ENCODE measurements at places on chromosomes 11 and 22.

GRCh38 chr22:43723816-43724215 is 88.3 kb downstream of the EFCAB6 start:
- no peak for ATAC-seq

DNA sequence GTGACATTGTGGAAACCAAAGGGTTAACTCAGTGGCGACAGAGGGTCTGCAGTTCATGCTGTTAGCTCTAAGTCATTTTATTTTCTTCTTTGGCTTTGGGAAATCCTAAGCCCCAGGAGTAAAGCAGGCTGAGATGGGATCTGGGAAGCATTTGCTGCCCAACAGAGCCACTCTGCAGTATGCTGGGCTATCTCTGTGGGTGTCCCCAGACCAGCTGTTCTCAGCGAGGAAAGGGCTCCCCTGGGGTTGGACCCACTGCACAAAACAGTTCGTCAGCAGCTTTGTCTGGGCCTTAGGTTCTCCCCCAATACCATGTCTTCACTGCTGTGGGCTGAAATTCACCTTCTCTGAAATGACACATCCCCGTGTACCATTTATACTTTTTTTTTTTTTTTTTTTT is 34.0 kb downstream of the KREMEN1 start:
- ATAC-seq, result no peak

GRCh38 chr11:57597916-57598830 is 688 bp downstream of the SERPING1 start:
- ATAC-seq, result peak; percentile 92

DNA sequence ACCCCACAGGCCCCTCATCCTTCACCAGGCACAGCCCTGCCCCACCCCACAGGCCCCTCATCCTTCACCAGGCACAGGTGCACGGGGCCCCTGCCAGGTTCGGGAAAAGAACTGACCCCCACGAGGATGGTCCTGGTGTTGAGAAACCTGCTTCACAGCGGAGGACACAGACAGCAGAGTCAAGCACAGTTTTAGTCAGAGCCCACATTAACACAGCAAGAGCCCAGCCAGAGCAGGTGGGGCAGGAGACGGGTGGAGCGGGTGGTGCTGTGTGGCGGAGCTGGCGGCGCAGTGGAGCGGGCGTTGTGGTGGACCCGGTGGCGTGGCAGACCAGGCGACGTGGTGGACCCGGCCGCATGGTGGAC is 1085.5 kb downstream of the BRD1 start:
- ATAC-seq, result no peak

DNA sequence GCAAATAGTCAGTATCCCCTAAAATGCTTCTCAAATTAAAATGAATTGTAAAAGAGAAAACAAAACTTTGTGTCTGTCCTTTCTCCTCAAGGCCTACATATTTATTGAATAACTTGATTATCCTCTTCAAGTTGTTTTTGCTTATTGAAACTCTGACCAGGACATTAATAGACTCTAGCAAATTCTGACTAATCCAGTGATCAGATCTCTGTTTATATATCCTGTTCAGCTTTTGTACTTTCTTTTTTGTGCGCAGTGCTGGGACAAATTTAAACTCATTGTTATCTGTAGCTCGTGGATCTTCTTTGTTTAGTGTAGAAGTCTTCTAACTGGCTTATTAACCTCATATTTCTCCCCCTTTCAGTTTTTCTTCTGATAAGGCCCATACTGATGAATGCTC is 139.9 kb upstream of the SORL1-AS1 start:
- ATAC-seq, result no peak

DNA sequence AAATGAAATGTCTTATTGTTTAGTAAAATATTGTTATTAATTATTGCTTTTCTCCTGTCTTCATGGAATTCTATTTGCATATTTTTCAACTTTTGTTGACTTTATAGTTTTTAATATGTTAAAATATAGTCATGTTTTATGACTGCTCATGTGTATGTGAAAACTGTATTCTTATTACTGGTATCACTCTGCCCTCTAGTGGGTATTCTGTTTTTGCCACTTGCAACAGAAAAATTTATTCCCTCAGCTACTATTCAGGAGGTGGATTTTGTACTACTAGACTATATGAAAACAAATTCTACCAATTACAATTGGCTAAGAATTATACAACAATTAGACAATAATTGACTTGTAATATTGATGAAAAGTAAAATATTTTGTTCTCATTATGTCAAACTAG is 45.0 kb downstream of the OR4C6 start:
- no peak for ATAC-seq

DNA sequence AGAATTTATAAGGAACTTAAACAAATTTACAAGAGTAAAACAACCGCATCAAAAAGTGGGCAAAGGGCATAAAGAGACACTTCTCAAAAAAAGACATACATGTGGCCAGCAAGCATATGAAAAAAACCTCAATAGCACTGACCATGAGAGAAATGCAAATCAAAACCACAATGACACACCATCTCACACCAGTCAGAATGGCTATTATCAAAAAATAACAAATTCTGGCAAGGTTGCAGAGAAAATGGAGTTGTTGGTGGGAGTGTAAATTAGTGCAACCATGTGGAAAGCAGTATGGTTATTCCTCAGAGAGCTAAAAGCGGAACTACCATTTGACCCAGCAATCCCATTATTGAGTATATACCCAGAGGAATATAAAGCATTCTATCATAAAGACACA is 866.8 kb upstream of the TENM4 start:
- ATAC-seq, result no peak

DNA sequence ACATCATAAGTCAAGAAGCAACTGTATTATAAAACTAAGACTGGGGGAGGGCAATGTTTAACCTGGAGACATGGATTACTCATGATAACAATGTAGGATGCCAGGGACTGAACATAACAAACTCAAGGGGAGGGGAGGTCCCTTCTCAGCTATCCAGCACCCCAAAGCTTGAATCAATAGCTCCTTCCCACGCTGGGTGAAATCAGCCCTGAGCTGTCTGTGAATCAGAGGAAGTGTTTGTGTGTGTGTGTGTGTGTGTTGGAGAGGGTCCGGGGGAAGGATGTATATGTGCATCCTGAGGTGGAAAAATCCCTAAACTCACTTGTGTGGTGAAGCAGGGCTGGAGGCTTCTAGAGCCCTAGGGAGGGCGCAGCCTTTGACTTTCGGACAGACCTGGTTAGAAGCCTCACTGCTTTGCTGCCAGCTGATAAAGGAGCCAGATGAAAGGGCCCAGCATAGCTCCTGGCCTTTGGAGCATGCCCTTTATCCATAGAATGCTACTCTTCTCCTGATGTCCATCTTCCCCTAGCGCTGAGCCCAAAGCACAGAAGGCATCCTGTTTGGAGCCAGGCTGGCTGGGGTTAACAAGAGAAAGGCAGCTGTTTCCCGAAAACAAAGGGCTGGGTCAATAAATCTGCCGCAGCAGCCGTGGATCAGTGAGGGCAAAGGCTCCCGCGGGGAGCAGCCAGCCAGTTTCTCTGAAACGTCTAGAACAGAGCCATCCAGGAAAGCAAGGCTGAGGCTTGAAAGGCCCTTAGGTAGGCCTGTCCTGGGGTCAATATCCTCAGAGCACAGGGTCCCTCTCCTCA is 35.8 kb downstream of the TNKS1BP1 start:
- no peak for ATAC-seq

GRCh38 chr11:27455667-27456066 is 16.9 kb downstream of the LGR4 start:
- no peak for ATAC-seq

Measured in gastroesophageal sphincter (tissue), 4 donors.